ENCODE measurements at places on chromosomes 11 and 22.

- DNase-seq, result no peak
Measured at GRCh38 chr11:130488848-130489584, 40.6 kb downstream of the ADAMTS15 start.

DNA sequence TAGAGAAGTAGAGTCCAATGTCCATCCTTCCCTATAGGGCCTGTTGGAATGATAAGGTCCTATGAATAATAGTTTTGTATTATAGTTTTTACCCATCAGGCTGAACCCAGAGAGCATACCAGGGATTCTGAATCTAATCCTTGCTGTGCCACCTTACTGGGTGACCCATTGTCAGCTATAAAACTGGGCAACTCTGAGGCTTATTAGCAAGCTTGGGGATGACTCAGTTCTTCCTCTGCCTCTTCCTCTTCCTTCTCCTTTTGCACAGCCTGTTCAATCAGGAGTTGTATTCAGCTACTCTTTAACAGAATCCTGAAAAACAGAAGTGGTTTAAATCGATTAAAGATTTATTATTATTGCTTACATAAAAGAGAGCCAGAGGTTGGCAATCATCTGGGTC is 8.9 kb downstream of the HEPHL1 start:
- no peak for DNase-seq

- no peak for DNase-seq
Measured at GRCh38 chr22:49879871-49880270, 26.2 kb downstream of the ZBED4 start.

GRCh38 chr11:63999349-64000025 is 13.2 kb downstream of the OTUB1 start:
- peak; percentile 61 for DNase-seq

DNA sequence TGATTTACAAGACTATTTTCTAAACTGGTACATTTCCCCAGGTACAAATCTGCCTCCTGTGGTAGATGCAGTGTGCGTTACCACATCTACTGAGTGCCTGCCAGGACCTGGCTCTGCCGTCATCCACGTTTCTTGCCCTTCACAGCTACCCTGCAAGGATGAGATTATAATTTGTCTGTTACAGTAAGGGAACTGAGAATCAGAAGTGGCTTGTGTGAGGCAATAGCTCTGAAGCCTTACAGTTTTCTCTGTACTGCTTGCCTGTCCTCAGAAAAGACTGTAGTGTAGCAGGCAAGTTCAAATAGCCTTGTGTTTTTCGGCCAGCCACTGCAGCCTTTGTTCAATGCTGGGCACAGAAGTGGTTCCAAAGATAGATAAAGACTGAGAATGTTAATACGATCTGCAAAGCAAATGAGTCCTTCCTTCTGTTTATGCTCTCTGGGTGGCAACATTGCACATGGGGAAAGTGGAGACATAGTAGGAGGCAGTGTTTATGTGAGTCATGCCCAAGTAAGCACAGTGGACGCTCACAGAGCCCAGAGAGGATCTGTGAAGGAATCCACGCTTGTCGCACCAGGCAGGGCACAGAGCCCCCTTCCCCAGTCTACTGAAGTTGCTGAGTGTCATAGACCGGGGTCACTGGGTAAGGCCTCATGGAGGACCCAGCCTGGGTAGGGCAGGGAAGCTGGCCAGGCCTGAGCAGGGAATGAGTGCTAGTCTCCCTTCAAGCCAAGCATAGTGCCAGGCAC is 49.1 kb downstream of the MICAL2 start:
- DNase-seq, result peak; percentile 93

- no peak for DNase-seq
Measured at GRCh38 chr11:34146866-34147265, 41.4 kb downstream of the NAT10 start.

DNA sequence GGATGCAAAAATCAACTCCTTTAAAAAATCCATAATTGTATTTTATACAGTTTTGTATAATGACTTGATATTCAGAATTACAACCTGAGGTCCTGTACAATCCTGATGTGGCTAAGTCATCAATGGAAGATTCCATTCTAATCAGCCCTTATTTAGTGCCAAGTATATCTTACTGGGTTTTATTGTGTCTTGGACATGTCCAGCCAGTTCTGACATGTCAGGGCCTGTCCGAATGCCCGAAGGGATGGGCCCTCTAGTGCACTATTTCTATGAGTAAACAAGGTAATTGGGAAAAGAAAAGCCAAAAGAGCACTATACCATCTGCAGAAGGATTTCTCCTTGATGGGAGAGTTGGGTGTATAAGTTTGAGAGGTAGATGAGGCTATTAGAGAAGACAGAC is 412.9 kb downstream of the METTL15 start:
- no peak for DNase-seq

DNA sequence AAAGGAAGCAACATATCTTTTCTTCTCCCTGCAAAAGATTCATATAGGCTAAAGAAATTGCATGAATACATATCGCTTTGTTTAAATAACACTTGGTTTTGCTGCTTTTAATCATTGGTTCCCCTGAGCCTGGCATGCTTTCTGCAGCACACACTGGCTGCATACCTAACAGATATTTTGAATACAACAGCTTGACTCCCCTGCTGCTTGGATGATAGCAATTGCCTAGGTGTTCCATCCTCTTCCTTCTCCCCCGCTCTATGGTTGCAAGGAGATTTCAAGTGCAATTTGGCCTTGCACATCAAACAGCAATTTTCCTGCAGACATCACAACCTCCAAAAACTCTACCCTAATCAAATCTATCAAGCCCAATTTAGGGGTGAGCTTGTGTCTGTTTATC is 430.0 kb downstream of the NTM start:
- no peak for DNase-seq

DNA sequence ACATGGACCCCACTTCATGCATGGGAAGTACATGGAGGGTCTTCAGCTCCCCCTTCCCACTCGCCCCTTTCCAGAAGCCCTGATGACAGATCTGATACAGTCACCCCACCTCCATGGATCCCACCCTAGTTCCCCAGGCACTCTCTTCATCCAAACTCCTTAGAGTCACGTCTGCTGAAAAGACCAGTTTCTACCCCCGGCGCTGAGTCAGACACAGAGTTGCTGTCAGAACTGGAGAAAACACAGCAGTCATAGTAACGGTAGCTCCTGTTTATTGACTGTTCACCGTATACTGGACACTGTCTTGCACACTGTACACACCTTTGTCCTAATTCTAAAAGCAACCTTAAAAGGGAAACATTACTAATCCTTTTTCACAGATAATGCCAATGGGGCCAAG is 29.1 kb downstream of the DRD2 start:
- peak; percentile 36 for DNase-seq

DNA sequence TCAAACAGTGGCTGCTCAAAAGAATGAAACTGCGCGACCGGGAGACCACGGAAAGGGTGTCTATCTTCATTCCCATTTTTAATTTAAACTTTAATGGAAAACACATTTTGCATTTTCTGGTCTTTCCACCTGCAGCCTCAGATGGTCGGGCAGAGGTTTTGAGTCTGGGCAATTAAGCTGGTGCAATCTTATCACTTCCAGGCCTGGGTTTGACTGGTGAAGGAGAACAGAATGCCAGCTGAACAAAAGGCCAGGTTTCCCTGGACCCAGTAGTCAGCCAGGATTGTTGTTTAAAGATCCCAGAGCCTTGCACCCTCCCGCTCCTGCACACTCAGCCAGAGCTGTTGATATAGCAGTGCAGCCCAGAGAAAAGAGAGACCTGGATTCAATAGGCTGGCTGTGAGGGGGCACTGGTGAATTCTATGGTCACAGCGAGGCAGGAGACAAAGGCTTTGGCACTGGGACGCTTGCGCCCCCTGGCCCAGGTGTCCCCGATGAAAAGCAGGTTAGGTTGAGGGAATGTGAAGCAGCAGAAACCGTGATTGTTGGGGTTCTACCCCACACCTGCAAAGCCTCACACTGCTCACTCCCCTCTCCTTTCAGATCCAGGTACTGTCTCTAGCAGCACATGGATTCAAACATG is 83.6 kb downstream of the FLI1 start:
- DNase-seq, result no peak

- no peak for DNase-seq
Measured at GRCh38 chr22:19841641-19842392, 12.9 kb downstream of the GNB1L start.

- DNase-seq, result no peak
Measured at GRCh38 chr11:62399878-62400266, 19.0 kb upstream of the SCGB1A1 start.

DNA sequence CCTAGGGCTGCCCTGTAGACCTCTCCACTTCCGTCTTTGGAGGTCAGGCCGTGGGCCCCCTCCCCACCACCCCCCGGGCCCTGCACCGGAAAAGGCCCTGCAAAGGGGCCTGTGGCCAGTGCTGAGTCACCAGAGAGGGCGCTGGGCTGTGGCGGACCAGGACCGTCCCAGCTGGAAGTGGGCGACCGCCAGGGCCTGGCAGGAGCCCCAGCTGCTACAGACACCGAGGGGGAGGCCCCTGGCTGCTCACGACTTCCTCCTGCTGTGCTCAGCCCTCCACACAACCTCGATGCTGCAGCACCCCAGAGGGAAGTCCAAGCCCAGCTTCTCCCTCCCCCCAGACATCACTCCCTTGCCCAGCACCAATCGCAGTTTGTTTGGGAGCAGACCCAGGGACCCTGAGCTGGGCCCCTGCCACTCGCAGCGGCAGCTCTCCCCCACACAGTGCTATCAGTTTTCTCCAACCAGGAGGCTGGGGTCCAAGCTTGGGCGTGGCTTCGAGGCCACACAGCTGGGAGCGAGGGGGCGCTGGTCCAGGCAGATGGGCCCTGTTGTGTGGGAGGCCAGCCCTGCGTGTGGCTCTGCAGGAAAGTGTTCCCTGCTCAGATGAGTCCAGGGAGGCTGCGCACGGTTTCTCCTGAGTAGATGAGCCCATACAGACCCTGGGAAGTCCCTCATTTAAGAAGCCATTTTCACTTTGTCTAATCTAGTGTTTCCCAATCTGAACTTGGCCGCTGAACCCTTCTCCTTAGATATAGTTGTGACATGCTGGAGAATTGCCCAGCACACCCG is 5.6 kb upstream of the SH3BP1 start:
- peak; percentile 97 for DNase-seq

GRCh38 chr22:21952586-21953571 is at the start of gene PPM1F:
Gene PPM1F, minus strand, starts transcription at chr22:21952848. Its CDS starts 6,800 bp downstream, at chr22:21946048.
- DNase-seq, result peak; percentile 63

DNA sequence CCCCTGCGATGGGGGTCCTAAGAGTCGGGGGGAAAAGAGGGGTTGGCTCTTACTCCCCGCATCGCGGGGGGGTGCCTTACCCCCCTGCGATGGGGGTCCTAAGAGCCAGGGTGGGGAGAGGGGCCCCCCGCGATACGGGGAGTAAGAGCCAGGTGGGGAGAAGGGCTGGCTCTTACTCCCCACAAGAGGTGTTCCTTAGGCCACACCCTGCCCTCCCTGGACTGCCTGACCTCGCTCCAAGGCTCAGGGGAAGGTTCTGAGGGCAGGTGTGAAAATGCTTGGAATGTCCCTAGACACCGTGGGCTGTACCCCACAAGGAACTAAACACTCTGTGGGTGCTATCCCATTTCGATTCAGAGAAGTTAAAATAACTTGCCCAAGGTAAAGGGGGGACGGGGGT is 7.8 kb downstream of the UNC93B1 start:
- no peak for DNase-seq

GRCh38 chr11:117559698-117560097 is 232.0 kb downstream of the CEP164 start:
- no peak for DNase-seq

DNA sequence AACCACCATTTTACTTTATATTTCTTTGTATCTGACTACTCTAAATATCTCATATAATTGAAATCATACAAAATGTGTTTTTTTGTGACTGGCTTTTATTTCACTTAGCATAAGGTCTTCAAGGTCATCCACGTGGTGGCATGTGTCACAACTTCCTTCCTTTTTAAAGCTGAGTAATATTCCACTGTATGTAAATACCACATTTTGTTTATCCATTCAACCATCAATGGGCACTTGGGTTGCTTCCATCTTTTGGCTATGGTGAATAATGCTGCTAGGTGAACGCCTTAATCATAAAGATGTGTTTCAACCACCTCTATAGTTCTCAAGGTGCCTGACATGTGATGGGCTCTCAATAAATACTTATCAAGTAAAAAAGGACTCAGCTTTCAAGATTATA is 15.5 kb downstream of the RAB30 start:
- no peak for DNase-seq

DNA sequence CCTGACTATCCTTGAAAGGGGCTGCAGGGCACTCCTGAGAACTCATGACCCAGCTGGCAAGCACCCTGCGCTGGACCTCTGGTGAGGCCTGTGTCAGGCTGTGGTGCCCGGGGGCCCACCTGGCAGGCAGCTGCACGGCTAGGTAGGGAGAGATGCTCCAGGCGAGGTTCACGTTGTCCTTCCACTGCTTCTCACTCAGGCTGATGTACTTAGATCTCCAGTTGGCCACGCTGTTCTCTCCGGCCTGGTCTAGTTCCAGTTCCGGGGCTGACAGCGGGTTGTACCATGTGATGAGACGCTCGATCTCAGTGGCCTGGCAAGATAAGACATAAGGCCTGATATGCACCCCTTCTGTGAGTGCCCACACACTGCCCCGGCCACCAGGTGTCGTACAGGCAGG is 44.7 kb upstream of the SERPIND1 start:
- no peak for DNase-seq

- DNase-seq, result no peak
Measured at GRCh38 chr22:19131685-19132015, 542 bp downstream of the TSSK2 start.

DNA sequence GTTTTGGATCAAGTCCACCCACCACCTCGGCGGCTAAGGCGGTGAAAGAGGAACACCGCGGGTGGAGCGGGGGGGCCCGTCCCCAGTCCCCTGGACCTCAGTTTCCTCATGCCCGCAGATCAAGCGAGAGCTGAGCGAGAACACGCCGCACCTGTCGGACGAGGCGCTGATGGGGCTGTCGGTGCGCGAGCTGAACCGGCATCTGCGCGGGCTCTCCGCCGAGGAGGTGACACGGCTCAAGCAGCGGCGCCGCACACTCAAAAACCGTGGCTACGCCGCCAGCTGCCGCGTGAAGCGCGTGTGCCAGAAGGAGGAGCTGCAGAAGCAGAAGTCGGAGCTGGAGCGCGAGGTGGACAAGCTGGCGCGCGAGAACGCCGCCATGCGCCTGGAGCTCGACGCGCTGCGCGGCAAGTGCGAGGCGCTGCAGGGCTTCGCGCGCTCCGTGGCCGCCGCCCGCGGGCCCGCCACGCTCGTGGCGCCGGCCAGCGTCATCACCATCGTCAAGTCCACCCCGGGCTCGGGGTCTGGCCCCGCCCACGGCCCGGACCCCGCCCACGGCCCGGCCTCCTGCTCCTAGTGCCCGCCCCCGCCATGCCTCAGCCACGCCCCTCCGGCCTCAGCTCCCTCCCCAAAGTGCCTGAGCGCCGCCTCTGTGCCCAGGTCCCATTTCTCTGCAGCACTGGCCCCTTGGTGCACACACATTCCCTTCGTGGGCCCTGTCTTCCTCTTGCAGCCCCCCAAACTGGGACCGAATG is 12.7 kb downstream of the MAFF start:
- peak; percentile 75 for DNase-seq

GRCh38 chr22:50189184-50189848 is 3.6 kb downstream of the TRABD start:
- DNase-seq, result no peak

GRCh38 chr11:72238040-72238450 is 5.9 kb downstream of the PHOX2A start:
- DNase-seq, result peak; percentile 80

- no peak for DNase-seq
Measured at GRCh38 chr11:71477641-71478527, 24.9 kb downstream of the NADSYN1 start.

GRCh38 chr22:21861851-21862250 is 5.6 kb downstream of the MAPK1 start:
- DNase-seq, result no peak
